HFFc6 (cell line): ENCODE measurements at places on chromosomes 3 and 15.

DNA sequence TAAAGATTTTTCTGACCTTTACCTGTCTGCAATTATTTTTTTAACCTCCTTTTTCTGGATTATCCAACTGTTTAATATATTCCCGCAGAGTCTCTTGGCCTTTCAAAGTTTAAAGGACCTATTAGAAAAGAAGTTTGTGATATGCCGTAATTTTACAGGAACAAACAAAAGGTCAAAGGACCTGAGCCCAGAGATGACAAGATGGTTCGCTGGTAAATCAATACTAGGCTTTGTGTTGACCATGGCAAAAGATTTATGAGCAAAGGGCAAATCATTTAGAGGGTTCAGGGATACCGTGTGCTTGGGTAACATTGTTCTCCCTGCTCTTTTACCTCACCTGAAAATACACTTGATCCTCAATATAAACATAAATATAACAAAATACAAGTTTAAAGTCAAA is 923.5 kb downstream of the ROBO1 start:
- no peak for DNase-seq

GRCh38 chr3:30319713-30320112 is 286.7 kb upstream of the TGFBR2 start:
- DNase-seq = peak; percentile 63

GRCh38 chr3:87792534-87793336 is 266.1 kb downstream of the CGGBP1 start:
- DNase-seq = no peak

GRCh38 chr3:54988302-54988837 is 60.5 kb upstream of the LRTM1 start:
- DNase-seq = no peak

DNA sequence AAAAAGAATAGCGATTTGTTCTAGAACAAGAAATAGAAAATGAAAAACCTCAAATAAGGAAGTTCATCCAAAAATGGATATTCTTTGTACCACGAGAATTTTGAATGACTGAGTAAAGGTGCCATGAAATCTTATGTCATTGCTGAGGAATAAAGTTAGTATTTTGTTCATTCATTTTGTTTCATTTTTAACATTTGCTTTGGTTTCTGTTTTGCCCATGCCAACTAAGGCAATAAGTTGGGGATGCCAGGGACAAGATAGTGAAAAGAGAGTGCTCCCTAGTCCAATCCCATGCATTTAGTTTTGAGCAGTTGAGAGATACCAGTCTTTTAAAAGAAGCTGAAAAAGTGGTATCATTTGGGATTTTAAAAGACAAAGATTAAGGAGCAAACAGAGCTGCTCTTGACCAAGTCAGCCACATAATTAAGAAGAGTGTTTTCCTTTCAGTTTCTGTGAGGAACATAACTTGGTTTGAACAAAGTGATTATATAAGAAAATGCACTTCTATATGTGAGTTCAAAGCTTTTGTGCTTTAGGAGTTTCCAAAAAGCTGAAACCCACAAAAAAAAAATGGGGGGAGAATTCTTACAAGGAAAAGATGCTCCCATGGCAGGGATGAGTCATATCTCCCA is 201.4 kb downstream of the PLOD2 start:
- DNase-seq = no peak

DNA sequence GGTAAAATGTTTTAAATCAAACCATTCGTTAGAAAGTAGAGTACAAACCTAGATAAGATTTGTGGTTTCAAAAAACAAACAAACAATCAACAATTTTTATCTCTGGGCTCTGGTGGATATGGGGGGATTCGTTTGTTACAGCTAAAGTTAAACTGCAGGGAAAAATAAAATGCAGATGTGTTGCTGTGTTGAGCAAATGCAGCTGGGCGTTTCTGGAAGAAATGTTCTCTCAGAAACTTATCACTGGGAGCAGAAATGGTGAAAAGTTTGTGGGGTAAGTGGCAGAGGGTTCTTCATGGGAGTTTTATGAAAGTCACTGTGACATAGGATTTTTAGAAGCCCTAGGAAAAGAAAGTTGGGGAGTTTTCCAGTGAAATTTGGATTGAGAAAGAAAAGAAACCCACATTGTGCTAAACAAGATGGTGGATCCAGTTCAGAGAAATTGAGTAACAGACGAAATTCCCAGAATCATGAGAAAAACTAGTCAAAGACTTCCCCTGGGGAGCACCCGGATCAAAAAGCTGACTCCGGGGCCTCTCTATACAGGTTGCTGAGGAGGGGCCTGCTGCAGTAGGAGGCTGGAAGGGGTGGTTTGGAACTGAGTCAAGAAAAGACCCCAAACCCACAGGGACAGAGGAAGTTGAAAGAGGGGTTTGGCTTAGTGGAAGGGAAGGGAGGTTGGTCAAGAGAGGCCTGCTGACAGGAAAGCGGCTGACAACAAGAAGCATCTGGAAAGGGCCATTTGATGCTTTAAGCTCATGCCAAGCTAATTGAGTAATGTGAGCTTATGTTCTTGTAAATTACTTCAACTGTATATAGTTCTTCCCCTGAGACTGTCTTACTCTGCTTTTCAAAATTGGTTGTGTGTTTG is 108.7 kb downstream of the RARB start:
- no peak for DNase-seq

DNA sequence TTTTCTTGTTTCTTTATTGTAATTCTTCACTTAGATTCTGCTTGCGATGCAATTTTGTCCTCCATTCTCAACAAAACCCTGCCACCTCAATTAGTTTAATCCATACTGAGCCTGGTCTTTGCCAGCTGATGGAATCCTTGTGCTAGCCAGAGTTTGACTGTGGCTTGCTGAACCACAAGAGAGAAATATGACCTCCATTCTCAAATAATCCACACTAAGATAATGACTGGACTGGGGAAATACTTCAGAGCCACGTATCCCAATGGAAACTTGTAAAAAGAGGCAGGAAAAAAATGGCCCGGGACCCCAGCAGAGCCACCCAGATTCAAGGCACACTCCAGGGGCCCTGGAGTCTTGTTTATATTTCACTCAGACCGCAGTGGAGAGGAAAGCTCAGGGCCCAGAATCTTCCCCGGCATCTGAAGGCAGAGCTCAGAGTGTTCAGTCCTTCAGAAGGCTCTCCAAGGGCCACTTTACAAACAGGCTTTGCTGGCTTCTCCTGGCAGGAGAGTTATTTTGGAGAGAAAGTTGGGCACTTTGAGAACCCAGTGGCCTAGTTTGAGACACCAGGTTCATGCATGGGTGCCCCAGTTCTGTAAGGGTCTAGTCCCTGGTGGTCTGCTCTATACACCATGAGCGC is 62.7 kb downstream of the SSUH2 start:
- DNase-seq = no peak

DNA sequence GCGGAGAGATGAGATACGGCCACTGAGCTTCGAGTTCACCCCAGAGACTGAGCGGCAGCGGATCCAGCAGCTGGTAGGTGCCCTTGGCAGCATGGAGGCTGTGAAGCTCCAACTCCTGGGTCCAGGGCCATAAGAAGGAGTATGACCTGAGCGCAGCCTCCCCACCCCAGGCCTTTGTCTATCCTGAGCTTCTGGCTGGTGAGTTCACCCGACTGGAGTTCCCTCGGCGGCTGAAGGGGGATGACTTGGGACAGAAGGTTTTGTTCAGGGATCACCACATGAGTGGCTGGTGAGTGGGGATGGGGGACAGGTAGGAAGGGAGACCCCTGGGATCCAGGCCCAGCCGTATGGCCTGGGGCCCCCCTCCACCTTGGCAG is 2.6 kb downstream of the PPM1M start:
- no peak for DNase-seq

DNA sequence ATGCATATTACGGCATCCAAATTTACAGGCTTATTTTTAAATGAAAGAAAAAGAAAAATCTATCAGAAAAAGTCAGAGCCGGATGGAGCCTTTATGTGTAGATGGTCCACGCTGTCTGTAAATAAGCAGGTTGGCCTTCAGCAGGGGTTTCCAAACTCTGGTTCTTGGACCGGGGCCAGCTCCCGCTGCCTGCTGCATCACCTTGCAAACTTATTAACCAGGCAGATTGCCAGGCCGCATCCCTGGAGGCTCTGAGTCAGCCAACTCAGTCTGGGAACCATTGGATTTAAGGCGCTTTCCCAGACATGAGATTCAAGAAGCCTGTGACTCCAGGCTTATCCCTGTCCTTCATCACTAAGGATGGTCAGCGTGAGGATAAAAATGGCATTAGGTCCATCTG is 212.4 kb downstream of the OPA1 start:
- DNase-seq = peak; percentile 40

GRCh38 chr15:59278120-59278519 is 71.5 kb downstream of the LDHAL6B start:
- DNase-seq = no peak

- no peak for DNase-seq
These were observed 117.0 kb upstream of the SAMMSON start for GRCh38 chr3:69882560-69882959.

DNA sequence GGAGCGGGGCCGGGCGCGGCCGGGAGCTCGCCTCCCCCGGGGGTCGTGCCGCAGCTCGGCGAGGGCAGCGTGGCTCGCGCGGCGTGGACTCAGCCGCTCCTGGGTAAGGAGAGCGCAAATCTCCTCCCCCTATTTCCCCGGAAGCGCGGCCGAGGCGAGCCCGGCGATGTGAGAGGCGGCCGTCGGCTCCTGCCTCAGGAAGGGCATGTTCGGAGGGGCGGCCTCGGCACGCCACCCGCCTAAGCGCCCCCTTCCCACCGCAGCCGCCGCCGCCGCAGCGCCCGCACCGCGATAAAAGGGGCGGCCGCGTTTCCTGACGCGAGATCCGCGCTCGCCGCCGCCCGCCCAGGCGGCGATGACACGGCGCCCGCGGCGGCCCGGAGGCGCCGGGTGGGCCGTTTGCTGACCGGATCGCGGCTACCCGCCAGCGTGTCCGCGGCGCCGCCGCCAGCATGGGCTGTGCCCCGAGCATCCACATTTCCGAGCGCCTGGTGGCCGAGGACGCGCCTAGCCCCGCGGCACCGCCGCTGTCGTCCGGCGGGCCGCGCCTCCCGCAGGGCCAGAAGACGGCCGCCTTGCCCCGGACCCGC is at the start of gene PDE8A:
PDE8A (plus strand) TSS at position 146 of the 590 bp plus-strand sequence; CDS start at position 453, 307 bp downstream.
- DNase-seq = peak; percentile 36
